SJCRH30 (cell line): ENCODE measurements at places on chromosomes 1 and 21. TPM values are rescaled to one million over a fixed set of nuclear protein-coding genes. Genes with fewer than 3 reads are reported as not detected.
A peak's percentile ranks its signal among the peaks of the same experiment; 100 is the strongest.

DNA sequence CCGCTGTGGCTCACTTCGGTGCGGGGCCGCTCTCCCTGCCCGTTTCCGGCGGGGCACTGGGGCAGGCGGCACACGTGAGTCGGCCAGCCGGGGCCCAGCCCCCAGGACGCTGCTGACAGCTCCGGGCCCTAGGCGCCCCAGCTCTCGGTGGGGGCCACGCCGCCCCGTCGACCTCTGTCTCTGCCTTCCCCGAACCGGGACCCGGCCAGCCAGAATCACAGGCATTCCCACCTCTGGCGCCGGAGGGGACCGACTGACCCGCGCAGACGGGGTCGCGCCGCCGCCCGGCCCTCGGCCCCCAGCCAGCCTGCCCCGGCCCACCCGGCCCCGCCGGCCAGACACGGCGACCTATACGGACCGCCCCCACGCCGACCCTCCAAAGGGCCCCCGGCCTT lies 755 bp downstream of the SCMH1 start:
- DNase-seq = peak; percentile 68

- DNase-seq = no peak
Measured at GRCh38 chr1:229624521-229625070, 1.3 kb downstream of the TAF5L start.

- peak; percentile 48 for DNase-seq
Measured at GRCh38 chr1:112504001-112504660, 4.6 kb upstream of the WNT2B start.

GRCh38 chr1:181645171-181645570 lies 161.9 kb downstream of the CACNA1E start:
- no peak for DNase-seq

GRCh38 chr1:228084797-228085196 lies 2.3 kb downstream of the ARF1 start:
- no peak for DNase-seq

LRRC38 gene
- total RNA-seq = not detected in 2 replicates

GABPB2 gene
- 3.0 and 3.2 TPM in 2 replicates for total RNA-seq
